ENCODE measurements at places on chromosomes 1 and 21. TPM values are rescaled to one million over a fixed set of nuclear protein-coding genes. Genes with fewer than 3 reads are reported as not detected.

Gene RHBG
- total RNA-seq = 6.5 TPM

Gene NCF2
- total RNA-seq = 0.58 TPM

Gene C1orf167
- total RNA-seq = 0.97 TPM

Gene HES5
- not detected for total RNA-seq

Gene INAVA
- total RNA-seq = 123 TPM

- no peaks in the 10 kb centered on the region for H3K36me3 ChIP-seq
- no peaks in the 10 kb centered on the region for H3K4me1 ChIP-seq
- DNase-seq = no peak
- H3K27ac ChIP-seq = no peak overlapping the region
Observed at GRCh38 chr1:219398815-219399396, 214.0 kb downstream of the ZC3H11B start.

Gene ATXN7L2
- 4.0 TPM for total RNA-seq

Gene SAMD13
- total RNA-seq = 0.59 TPM

GRCh38 chr1:197637406-197637805 lies 137.9 kb downstream of the DENND1B start:
- no peak overlapping the region for H3K4me3 ChIP-seq
- H3K27ac ChIP-seq = no peak overlapping the region
- no peak for DNase-seq

DNA sequence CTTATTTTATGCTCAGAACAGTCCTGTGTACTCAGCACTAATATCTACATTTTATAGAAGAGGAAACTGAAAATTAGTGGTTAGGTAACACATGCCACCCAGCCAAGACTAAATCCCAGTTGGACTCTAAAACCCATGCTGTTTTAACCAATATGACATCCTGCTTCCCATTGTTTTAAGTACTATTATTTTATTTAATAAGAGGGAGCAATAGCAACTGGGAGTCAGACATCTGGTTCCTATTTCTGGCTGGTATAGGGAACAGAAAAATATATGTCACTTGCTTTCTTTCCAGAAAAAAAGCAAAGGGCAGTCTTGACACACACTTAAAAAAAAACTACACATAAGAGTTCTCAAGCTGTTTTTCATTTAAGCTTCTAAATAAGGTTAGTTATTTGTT lies 11.9 kb downstream of the KLHL12 start:
- H3K27ac ChIP-seq = no peak overlapping the region
- H3K36me3 ChIP-seq = no peaks in the 10 kb centered on the region
- H3K4me3 ChIP-seq = no peak overlapping the region

- H3K27me3 ChIP-seq = no peaks in the 10 kb centered on the region
- no peak for DNase-seq
- no peaks in the 10 kb centered on the region for H3K36me3 ChIP-seq
Observed at GRCh38 chr21:18518054-18518481, 114.5 kb upstream of the TMPRSS15 start.
